ENCODE measurements at places on chromosomes 7 and 10.

DNA sequence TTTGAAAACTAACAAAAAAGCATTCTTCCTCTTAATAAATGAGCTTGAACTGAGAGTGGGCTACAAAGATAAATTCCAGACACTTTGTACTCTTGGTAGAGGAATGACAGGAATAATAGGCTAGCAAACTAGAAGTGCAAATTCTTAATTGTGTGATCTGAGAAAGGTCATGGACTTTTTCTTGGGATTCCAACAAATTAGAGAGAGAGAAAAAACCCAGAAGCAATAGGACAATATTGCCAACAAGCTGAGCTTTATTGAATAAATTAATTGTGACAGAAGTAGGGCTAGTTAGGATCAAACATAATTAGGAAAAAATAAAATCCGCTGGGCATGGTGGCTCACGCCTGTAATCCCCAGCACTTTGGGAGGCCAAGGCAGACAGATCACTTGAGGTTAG is 41.4 kb upstream of the LAMB1 start:
- DNase-seq = no peak

DNA sequence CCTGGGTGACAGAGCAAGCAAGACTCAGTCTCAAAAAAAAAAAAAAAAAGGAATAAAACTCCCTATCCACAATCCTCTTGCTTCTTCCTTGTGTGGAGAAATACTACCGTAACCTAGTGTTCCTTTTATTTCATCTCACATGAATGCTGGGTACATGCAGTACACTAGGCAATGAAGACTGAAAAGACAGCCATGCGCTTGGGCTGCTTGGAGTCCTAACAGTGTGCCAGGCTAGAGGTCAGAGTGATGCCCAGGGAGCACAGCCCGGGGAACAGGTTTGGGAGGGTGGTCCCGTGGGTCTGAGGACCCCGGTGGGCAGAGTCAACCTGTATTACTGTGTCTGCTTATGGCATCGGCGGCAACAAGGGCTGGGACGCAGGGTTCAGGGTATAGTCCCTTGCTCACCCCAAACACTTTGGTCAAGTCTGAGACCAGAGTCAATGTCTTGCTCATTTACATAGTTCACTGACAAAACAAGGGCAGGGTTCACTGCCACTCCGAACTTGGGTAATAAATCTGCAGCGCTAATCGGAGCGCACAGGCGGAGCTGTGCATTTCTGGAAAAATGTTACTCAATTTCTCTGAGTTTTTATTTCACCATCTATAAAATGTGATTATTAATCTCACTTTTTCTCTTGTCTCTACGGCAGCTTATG is 118.0 kb downstream of the CLEC2L start:
- no peak for DNase-seq

- no peak for DNase-seq
Measured at GRCh38 chr7:31811650-31812461, 124.8 kb downstream of the PPP1R17 start.

DNA sequence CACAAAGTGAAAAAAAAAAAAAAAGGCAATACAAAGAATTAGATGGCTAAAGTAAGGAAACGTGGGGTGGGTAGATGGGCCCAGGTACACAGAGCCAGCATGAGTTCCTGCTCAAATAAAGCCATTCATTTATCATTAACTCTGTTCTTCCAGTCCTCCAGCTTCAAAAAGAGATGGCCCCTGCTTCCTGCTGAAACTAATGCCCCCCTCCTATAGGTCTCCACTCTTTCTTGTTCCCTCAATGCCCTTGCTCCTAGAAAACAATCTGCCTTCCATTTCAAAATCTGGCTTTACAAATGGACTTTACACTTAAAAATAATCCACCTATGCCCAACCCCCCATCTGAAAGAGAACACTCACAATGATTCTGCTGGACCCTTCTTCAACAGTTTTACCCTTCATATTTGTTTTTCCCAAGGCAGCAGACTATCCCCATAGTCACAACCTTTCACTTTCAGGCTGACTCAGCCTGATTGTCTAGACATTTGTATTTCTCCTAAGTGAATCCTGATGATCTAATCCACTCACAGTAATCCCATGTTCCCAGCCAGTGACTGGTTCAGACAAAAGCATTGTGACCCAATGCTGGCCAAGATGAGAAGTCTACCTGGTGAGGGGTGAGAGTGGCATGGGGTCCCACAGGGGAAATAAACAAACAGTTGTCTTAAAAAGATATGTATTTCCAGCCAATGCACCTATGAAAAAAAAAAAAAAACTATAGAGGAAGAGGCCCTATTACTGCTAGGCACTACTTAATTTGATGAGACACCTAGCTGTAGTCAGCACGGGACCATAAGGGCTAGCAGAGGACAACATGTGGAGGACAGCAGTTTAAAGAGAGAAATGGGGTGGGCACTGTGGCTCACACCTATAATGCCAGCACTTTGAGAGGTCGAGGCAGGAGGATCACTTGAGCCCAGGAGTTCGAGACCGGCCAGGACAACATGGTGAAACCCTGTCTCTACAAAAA is 74.6 kb upstream of the GRID1 start:
- no peak for DNase-seq

DNA sequence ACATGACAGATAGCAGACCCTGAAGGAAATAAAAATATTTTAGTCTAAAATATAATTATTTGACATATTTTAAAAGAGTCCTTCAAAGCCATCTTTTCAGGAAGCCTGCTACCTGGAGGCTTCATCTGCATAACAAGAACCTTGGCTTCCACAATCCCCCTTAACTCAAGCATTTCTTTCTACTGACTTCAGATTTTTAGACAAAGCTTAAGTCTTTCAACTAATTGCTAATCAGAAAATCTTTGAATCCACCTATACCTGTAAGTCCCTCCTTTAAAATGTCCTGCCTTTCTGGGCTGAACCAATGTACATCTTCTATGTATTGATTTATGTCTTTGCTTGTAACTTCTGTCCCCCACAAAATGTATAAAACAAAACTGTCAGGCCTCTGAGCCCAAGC is 23.5 kb upstream of the PRF1 start:
- DNase-seq = no peak

GRCh38 chr10:17290226-17290625 is 62.2 kb downstream of the VIM start:
- DNase-seq = no peak

DNA sequence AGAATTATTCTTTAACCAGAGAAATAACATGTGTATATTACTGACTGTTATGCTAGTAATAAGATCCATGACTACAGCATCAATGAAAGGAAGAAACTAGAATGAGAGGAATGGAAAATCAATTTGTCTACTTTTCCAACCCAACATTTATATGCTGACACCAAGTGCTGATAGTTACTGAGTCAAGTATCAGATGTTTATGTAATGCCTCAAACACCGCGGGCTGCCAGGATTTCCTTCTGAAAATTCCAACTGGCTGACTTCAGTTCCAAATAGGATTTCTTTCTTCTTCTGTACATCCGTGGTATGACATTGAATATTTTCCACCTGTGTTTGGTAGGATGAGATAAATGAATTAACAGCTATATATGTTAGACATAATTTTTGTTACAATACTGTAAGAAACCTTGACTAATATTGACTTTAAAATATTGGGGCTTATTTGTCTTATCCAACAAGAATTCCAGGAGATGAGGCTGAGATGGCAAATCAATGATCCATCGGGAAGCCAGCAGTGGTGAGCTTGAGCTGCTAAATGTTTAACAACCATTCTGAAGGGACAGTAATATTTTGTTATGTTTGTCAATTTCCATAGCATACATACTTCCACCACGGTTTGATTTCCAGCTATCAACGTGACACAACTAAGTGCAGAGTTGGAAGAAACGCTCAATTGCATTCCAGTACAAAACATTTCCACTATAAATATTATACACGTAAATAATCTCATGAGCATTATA is 435.2 kb upstream of the AUTS2 start:
- DNase-seq = no peak

GRCh38 chr10:55233090-55233489 is 432.1 kb upstream of the PCDH15 start:
- no peak for DNase-seq

GRCh38 chr7:95525503-95525902 is 39.8 kb downstream of the ASB4 start:
- DNase-seq = no peak

- no peak for DNase-seq
Measured at GRCh38 chr10:112265745-112266144, 17.5 kb upstream of the TECTB start.

DNA sequence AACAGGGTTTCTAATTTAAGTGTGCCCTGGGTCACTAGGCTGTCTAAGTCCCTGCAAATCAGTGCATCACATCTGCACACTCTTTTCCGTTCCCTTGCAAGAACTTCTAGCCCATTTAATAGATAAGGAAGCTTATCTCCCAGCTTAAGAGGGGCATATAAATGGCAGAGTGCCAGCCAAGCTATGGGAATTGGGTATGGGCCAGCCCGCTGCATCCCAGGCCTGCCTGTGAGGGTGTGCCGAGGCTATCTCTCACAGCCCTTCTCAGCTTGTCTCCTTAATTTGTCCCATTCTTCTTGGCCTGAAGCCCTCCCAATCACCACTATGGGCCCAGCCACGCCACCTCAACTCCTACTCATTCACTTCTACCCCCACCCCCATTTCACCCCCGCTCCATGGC is 14.7 kb downstream of the AQP1 start:
- DNase-seq = no peak

- no peak for DNase-seq
Measured at GRCh38 chr7:148708026-148708885, 9.6 kb downstream of the CUL1 start.

- DNase-seq = no peak
Measured at GRCh38 chr10:21057989-21058388, 160.9 kb upstream of the NEBL start.

DNA sequence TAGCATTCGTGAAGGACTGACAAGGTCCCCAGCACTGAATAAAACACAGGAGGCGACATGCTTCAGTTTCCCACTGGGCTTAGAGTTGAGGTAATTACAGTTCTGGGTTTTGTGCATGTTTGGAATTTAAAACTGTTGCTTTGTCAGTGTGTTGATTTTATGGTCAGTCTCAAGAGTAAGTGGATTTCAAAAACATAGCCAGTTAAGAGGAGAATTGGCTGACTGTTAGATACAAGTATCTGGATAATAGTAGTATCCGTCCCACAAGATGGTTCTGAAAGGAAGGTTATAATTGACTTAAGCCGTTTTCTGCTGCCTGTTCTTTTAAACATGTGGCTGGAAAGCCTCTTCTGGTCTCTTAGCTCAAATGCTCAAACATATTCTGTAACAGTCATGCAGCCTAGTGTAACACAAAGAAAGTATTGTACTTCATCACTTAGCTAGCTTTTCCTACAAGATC is 170.9 kb downstream of the POLR1F start:
- no peak for DNase-seq

DNA sequence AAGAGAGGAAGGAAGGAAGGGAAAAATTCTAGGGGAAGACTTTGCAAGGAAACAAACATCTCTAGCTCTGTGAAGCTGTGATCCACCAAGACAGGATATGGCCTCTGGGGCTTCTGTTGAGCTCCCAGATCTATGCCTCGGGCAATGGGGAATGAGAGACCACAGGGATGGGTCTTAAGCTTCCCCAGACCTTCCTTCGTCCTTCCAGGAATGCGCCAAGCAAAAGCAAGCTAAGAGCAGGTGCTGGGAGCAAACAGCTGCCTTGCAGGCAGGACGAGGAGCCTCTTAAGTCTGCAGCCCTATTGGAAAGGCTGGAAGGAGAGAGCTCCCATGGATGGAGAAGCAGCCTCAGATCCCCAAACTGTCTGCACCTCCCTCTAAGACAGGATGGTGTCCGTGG is 21.9 kb upstream of the ELN start:
- DNase-seq = no peak

DNA sequence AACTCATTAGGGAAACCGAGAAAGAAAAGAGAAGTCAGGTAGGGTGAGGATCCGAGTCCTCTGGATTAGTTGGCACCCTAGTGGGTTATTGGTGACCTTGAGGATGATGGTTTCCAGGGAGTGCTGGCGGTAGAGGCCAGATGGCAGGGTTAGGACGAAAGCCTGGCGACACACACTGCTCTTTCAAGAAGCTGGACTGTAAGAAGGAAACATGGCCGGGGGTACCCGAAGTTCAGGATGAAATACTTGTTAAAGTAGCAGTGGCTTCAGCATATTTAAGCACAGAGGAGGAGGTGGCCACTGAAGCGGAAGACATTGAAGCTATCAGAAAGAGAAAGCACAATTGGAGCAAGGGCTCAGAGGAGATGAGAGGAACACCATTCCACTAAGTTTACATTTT is 224.6 kb downstream of the RELN start:
- no peak for DNase-seq

DNA sequence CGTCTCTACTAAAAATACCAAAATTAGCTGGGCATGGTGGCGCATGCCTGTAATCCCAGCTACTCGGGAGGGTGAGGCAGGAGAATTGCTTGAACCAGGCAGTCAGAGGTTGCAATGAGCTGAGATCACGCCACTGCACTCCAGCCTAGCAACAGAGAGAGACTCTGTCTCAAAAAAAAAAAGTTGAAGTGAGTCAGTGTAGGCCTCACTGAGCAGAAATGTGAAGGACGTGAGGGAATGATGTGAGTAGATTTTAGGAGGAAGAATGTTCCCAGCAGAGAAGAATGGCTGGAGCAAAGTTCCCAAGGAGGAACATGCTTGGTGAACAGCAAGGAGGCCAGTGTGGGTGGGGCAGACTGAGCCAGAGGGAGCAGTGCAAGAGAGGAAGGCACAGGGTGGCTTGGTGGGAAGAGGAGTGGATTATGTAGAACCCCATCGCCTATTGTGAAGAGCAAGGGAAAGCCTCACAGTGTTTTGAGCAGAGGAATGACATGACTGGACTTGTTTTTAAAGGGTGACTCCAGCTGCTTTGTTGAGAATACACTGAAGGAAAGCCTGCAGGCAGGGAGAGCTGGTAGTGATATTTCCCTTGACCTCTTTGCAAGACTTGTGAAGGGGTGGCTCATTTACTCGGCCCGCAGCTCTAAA is 708.7 kb downstream of the SUGCT start:
- DNase-seq = no peak

GRCh38 chr7:86950360-86950759 is 109.1 kb downstream of the ELAPOR2 start:
- no peak for DNase-seq

DNA sequence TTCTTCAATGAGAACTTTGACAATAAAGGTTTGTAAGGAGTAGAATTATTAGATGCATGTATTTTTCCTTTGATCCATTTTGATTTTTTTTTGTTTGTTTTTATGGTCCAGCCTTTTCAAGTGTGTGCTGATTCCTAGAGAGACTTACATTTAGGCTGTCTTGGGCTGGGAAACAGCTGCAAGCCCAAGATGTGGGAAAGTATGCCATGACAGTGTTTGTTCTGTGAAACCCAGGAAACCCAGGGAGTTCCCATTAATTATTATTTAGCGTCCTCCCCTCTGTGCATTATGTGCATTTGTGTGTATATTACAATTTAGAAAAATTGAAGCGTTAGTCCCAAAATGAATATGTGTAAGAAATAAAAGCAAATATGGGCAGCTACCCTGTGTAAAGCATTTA is 216.7 kb downstream of the ABCA13 start:
- no peak for DNase-seq
